Mammary epithelial cell (primary cell): ENCODE measurements at places on chromosomes 2 and 18. TPM values are rescaled to one million over a fixed set of nuclear protein-coding genes. Genes with fewer than 3 reads are reported as not detected.

DNA sequence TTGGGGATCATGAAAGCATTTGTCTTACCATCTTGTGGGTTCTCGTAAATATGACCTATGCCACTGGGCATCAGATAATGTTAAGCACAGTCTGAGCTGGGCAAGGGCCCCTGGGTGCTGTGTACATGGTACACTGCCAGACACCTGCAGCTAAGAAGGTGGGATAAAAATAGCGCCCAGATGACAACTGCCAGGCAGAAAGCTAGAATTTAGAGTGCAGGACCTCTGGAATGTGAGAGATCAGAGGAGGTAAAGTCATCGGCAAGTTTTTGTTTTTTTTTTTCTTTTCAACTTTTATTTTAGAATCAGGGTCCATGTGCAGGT, 53.8 kb upstream of the CYRIA start:
- no peak for DNase-seq

- DNase-seq = no peak
Observed at GRCh38 chr2:102470168-102470567, 2.9 kb upstream of the SLC9A4 start.

DNA sequence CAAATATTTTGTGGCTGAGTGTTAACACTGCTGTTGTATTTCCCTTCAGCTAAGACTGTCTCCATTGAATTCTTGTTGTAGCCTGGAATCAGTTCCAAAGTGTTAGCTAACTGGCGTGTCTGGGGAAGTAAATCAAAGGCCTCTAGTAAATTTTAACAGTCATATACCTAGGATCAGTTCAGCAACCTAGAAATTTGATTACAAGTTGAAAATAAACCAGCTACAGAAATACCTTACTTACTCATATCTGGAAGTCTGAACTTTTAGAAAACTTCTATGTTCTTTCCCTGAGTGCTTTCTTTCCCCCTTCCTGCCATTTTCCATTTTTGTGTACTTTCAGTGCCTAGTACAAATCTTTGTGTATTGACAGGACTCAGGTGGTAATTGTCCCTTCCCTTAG, 396.7 kb upstream of the DCC start:
- no peak for DNase-seq

- no peak for DNase-seq
Observed at GRCh38 chr2:50753234-50753633, 278.7 kb downstream of the NRXN1 start.

Gene GPR45
- not detected in 2 replicates for total RNA-seq

Gene SRD5A2
- 0.08 TPM in 1 of 2 replicates, not detected in the other for total RNA-seq

GRCh38 chr2:207823865-207824264, 54.2 kb upstream of the FZD5 start:
- DNase-seq = no peak

GRCh38 chr2:205892251-205892655, 193.7 kb downstream of the INO80D start:
- DNase-seq = peak; percentile 79

- DNase-seq = no peak
Observed at GRCh38 chr2:174400853-174401252, 5.3 kb downstream of the SCRN3 start.

GRCh38 chr2:186717320-186718007, 23.6 kb downstream of the FAM171B start:
- peak; percentile 4 for DNase-seq

DNA sequence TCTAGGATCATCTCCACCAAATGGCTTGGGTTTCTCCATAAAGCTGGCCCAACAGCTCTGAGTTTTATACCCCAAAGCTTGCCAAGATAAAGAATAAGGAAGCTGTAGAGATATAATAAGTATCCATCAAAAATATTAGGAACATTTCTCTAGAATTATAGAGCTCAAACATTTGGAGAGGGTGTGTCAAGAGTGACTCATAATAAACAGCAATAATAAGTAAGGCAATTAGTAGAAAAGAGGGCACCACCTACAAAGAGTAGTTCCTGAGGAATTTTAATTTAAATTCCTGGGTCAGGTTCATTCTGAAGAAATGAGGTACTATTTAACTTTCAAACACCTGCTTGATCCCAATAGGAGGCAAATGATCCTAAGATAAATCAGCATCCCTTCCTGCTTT, 41.4 kb upstream of the NCKAP5 start:
- DNase-seq = no peak

DNA sequence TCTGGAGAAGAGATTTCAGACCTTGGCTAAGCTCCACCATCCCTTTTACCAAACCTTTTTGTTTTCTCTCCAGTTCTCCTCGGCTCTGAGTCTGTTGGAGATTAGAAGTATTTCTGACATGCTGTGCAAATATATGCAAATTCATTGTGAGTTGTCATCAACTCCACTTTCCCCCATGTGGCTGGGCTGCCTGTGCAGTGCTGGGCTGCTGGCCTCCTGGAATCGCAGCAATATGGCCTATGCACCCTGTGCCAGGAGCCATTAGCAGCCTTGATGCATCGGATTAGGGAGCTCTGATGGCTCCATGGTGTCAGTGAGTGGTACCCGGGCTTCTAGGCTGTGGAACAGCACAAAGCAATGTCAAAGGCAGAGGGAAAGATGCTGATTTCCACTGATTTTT, 80.0 kb downstream of the GPR39 start:
- no peak for DNase-seq

- no peak for DNase-seq
Observed at GRCh38 chr18:341102-341501, 73.3 kb upstream of the THOC1 start.

Gene TTC27
- total RNA-seq = 18.5 and 21.1 TPM in 2 replicates

DNA sequence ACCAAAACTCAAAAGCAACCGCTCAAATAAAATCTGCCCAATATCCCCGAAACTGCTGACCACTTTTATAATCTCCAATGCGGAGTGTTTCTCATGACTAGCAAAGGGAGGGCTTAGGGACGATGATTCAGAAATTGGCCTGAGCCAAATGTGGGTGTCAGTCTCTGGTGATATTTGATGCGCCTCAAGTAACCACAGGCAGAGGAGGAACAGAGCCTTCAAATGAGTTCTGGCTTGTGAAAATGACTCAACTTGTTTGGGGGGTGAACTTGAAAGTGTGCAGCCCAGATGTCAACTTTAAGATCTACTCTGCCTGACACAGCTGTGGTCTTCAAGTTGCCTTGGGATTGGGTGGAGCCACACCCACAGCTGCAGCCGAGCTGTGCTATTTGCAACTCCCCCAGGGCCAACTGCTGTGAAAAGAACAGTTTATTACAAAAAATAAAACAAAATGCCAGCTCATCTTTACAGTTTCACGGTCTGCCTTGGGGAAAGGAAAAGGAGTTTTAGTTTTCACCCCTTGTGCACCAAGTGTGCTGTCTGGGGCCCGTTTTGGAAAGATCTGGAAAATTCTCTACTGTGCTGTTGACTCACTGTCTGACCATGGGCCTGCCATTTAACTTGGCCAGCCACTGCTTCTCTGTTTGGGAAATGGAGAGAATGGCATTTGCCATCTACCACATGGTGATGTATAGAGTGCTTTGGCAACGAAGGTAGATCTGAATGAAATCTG, 222.1 kb downstream of the MTX2 start:
- peak; percentile 99 for DNase-seq

Gene SPDYA
- total RNA-seq = 1.2 and 2.0 TPM in 2 replicates

GRCh38 chr2:2523461-2524347, 192.6 kb upstream of the MYT1L start:
- DNase-seq = no peak

- peak; percentile 48 for DNase-seq
Observed at GRCh38 chr2:218406949-218407618, 7.4 kb downstream of the CTDSP1 start.
